Brain microvascular endothelial cell (primary cell): ENCODE measurements at places on chromosomes 1 and 21.

DNA sequence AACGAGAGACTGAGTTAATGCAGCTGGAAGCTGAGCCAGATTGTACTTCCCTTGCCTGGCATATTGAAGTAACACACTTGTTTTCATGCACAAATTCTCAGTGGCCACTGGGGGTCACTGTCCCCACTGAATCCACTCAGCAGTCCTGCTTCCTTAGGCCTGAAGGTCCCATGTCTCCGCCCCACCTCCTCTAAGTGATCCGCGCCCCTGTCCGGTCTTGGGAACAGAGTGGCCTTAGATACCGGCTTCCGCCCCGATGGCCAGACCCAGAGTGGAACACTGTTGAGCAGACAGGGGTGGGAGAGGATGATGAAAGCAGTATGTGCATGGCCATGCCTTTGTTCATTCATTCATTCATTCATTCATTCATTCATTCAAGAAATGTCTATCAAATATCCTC is 34.8 kb downstream of the CHAF1B start:
- peak; percentile 85 for DNase-seq

GRCh38 chr1:199859491-199859933 is 168.0 kb upstream of the NR5A2 start:
- DNase-seq, result peak; percentile 67

DNA sequence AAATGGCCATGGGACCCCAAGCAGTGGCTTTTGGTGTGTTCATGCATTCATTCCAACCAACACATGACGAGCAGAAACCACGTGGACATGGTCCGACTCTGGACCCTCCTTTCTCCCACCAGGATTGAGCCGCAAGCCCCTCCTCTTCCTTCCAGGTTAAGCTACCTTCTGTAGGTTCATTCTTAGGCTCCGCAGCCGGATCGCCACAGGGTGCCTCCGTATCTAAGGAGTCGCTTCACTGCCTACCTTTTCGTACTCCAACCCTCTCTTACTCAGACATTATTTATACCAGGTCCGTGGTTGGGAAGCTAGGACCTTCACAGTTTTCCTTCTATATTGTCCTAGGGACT is 63.6 kb downstream of the RHBG start:
- no peak for DNase-seq

DNA sequence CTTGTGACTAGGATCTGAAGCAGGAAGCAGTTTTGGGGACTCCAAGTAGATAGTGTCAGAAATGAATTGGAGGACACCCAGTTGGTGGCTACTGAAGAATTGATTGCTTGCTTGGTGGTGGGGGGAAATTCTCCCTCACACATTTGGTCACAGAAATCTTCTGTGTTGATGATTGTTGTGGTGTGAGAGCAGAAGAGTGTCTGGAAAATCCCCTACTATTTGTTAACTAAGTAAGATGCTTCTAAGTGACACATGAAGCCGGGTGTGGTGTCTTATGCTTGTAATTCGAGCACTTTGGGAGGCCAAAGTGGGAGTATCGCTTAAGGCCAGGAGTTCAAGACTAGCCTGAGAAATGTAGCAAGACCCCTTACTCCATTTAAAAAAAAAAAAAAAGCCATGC is 22.5 kb upstream of the IPP start:
- DNase-seq, result no peak

DNA sequence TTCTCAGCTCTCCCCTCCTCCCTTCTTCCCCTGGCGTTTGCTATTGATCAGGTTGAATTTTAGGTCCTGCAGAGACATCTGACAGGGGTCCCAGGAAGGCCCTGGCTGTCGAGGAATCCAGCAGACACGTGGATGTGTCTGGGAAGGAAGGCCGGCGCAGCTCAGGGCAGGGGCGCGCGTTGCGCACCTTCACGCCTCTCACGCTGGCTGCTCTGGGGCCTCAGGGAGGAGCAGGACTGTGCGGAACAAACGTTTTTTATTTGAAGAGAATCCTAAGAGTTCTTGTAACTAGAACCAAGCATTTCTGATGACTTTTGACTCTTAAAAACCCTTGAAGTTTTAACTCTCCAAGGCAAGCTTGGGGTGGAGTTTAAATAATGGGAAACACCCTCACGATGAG is 54.2 kb downstream of the SLC37A1 start:
- DNase-seq, result no peak
